ENCODE measurements at places on chromosomes 1 and 21.

DNA sequence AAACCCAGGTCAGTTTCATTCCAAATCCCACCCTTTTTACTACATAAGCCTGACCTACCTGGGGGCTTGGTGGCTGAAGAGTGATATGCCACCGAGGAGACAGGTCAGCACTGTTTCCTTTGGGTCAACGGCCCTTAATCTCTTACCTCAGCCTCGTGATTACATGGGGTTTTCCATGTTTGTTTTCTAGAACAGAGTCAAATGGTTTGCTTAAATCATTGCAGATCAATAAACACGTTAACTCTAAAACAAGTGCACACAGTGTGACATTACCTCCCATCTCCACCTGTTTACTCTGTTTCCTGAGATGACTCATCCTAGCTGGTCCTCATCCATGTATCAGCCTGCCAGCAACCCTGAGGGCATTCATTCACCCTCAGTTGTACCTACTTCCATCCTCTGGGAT, 40.8 kb upstream of the TP53BP2 start:
- no peak for DNase-seq

- no peak for DNase-seq
These were observed 300.0 kb upstream of the VAMP3 start for GRCh38 chr1:7470904-7471638.

- no peak for DNase-seq
These were observed 11.7 kb downstream of the TNFRSF18 start for GRCh38 chr1:1194723-1195122.

DNA sequence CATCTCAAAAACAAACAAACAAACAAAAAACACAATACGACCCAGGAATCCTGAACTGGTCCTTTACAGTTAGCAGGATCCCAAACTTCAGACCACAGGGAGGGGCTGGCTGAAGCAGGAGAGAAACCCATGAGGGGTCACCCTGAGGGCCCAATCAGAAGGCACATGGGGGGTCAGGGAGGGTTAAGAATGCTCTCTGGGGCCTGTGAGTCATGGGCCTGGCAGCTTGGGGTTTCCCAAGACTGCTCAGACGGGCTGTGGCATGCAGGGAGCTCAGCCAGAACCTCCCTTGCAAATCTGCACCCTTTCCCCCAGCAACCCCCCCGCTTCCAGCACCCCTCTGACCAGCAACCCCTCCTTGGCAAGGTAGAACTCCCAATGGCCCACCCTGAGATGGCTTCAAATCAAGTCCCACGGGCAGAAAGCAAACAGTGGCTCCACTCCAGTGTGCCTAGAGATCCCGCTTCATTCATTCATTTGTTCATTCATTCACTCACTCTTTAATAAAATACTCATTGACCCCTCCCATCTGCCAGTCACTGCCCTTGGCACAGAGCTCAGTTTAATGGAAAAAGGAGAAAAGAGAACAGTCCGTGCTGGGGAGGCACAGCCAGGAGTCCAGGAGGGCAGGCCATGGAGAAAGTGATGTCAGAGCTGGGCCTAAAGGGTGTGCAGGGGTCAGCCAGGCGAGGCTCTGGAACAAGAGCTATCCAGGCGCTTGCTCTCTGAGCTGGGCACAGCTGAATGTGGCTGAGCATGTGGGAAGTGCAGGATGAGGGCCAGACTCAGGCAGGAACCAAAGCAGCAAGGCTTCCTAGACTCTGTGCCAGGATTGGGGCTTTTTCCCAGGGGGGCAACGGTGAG, 8.2 kb downstream of the UQCRHL start:
- DNase-seq: no peak

DNA sequence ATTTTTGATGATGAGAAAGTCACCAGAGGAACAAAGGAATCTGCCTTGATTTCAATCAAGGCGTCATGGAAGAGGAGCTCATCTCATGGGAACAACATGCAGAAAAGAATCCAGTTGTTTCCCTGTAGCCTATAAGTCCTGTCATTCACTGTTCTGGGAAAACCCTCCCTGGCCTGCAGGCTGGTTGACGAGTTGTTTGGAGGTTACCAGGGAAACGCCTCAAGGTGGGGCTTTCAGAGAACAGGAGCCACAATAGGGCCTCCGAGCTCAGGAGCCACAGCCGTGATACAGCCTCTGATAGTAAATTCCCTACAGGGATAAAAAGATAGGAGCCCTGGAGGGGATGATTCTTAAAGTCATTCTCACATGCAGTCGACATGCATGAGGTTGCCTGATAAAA, 135.2 kb downstream of the PSMG1 start:
- no peak for DNase-seq

- DNase-seq: no peak
These were observed 382.1 kb upstream of the B3GALT2 start for GRCh38 chr1:193568512-193568911.

GRCh38 chr1:169132512-169133227, 26.2 kb downstream of the ATP1B1 start:
- no peak for DNase-seq

DNA sequence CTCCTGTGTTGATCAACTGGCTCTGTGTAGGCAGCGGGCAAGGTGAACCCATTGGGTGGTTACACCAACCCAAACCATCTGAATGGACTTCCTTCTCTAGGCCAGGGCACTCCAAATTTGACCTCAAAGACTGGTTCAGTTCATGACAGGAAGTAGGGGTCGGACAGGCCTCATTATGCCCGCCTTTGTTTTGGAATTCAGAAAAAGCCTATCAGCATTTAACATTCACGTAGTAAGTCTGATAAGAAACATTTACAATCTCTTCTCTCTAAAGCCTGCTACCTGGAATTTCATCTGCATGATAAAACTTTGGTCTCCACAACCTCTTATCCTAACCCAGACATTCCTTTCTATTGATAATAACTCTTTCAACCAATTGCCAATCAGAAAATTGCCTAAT, 97.1 kb upstream of the ETV3 start:
- no peak for DNase-seq
